ENCODE measurements at places on chromosomes 6 and 20. TPM values are rescaled to one million over a fixed set of nuclear protein-coding genes. Genes with fewer than 3 reads are reported as not detected.

Gene SSTR4
- 0.12 TPM for total RNA-seq

Gene PLN
- total RNA-seq = not detected

Gene ABHD16B
- not detected for total RNA-seq

Gene VIP
- not detected for total RNA-seq

Gene PROKR2
- not detected for total RNA-seq

Gene SLC35F1
- 0.06 TPM for total RNA-seq

Gene SNX21
- 10.6 TPM for total RNA-seq

Gene LZTS3
- 4.1 TPM for total RNA-seq

Gene OR12D2
- total RNA-seq = not detected

Gene SCUBE3
- total RNA-seq = 0.07 TPM

Gene CTAGE9
- not detected for total RNA-seq

Gene STX16
- 34.0 TPM for total RNA-seq

Gene RPP40
- total RNA-seq = 25.2 TPM

Gene AGER
- 1.3 TPM for total RNA-seq

Gene OR2H2
- total RNA-seq = not detected

Gene RBPJL
- total RNA-seq = not detected

Gene TINAG
- not detected for total RNA-seq

Gene ERMARD
- total RNA-seq = 6.4 TPM

Gene EPB41L1
- 87.1 TPM for total RNA-seq

Gene RAB32
- 37.5 TPM for total RNA-seq

Gene MLIP
- not detected for total RNA-seq

Gene SYCP2
- total RNA-seq = 0.41 TPM

Gene ADGRG6
- total RNA-seq = 38.2 TPM

Gene ADISSP
- total RNA-seq = 158 TPM

Gene RIPOR3
- 0.08 TPM for total RNA-seq

Gene XKR7
- total RNA-seq = not detected

Gene GLP1R
- not detected for total RNA-seq

Gene GTSF1L
- total RNA-seq = not detected

Gene BEND6
- 1.3 TPM for total RNA-seq

Gene DACT2
- total RNA-seq = 0.15 TPM

Gene ADTRP
- not detected for total RNA-seq

Gene CLVS2
- 0.15 TPM for total RNA-seq

Gene LY86
- not detected for total RNA-seq

All from A549 treated with GW870086 at 1 μM for 4 hours (cell line).